ENCODE measurements at places on chromosomes 1 and 21. TPM values are rescaled to one million over a fixed set of nuclear protein-coding genes. Genes with fewer than 3 reads are reported as not detected.
A peak's percentile ranks its signal among the peaks of the same experiment; 100 is the strongest.

DNA sequence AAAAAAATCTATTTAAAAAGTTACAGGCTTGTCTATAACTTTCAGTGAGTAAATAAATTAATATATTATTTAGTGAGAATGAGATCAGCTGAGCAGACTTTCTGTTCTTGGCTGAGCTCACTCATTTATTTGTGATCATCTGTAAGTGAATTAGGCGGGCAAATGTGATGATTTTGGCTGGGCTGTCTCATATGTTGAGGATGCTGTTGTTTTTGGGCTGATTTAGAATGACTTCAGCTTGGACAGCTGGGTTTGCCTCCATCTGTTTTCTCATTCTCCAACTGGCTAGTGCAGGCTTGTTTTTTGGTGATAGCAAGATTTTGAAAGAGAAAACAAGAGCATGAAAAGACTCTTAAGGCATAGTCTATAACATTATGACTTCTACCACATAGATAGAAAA, 475.8 kb upstream of the OLFM3 start:
- DNase-seq, result no peak

GRCh38 chr1:86912281-86912900, 1.5 kb downstream of the SELENOF start:
- peak; percentile 22 for DNase-seq

GRCh38 chr1:182611787-182612186, 7.6 kb upstream of the RGS16 start:
- no peak for DNase-seq

DNA sequence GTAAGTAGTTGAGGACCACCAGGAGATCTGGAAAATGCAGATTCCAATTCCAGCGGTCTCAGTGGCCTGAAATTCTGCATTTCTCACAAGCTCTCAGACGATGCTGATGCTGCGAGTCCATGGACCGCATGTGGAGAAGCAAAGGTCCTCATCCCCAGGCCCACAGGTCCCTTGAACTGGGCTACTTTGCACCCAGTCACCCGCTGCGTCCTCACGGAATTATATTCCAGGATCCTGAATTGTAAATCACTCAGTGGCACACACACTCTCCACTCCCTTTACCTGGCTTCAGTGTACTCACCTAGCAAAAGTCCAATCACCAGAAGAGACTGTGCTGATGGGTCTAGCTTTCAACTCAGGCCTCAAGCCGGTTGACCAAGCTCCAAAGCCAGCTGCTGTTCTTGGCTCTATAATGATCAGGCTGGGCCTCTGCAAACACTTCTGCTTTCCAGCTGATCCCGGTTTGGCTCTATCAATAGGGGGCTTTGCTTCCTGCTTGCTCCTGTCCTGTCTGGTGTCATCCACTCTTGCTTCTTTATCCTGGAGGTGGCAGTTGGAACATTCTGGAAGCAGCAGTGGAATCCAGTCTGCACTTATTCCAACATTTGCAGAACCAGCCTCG, 904 bp upstream of the RPL22 start:
- DNase-seq, result no peak

DNA sequence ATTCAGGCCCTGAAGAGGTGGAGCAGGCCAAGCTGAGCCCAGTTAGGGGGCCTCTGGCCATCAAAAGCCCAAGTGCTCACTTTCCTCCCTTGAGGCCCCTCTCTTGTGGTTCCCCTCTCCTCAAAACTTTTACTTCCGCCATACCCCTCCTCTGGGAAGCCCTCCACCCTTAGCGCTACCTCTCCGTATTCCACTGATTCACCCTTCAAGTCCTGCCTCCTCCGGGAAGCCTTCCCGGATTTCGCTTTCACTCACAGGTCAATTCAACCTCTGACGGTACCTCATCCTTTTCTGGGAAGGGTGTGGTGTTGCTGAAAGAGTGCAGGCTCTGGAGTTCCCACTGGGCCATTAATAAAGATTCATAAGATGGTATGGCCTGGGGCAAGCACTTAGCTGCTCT, 19.1 kb downstream of the SPOCD1 start:
- no peak for DNase-seq

- DNase-seq, result peak; percentile 96
These were observed at the start of gene PSMB2 for GRCh38 chr1:35641233-35641866. TSS of gene PSMB2 (minus strand) at chr1:35641526. CDS start at chr1:35641432, 94 bp downstream.

DNA sequence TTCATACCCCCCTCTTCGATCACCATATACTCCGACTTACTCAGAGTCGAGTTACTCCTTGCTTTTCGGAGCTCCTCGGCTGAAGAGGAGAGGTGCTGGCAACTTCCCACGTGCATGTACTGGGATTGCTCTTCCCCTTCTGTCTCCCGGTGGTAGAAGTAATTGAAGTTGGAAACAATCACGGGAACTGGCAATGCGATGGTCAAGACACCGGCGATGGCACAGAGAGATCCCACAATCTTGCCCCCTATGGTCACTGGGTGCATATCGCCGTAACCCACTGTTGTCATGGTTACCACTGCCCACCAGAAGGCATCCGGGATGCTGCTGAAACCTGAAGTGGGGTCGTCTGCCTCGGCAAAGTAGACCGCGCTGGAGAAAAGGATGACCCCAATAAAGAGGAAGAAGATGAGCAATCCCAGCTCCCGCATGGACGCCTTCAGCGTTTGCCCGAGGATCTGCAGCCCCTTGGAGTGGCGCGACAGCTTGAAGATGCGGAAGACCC, 1.5 kb downstream of the KCNA3 start:
- DNase-seq, result no peak

DNA sequence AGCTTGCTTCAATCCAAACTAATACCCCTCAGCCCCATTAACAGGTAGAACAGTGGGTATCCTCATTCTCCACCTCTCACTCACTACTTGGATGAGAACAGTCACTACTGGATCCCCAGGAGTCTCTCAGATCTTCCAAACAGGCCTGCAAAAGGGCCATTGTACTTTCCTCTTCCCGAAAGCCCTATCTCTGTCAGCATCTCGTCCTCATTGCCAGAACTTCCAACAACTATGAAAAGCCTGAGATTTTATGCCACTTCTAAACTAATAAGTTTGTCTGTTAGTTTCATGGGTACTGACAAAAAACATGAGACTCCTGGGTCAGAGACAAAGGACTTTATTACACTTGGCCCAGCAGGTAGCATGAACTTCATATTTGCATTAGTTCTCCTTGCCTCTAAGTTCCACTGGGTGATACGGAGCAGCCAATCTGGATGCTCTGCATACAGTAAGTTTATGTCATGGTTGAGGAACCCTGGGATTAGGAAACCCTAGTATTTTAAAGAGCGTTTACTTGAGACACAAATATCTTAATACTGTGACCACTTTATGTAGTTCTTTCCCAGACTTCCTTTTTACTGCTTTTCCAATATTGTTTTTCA, 38.1 kb downstream of the VANGL2 start:
- no peak for DNase-seq

Gene CDC14A
- total RNA-seq, result 41.7 TPM

Gene LIPI
- total RNA-seq, result not detected

Gene SPRR2F
- not detected for total RNA-seq

Gene CCDC185
- not detected for total RNA-seq

Gene ERVH48-1
- total RNA-seq, result not detected

Measured in B cell (primary cell).